Caco-2 (cell line): ENCODE measurements at places on chromosomes 11 and 22. TPM values are rescaled to one million over a fixed set of nuclear protein-coding genes. Genes with fewer than 3 reads are reported as not detected.

DNA sequence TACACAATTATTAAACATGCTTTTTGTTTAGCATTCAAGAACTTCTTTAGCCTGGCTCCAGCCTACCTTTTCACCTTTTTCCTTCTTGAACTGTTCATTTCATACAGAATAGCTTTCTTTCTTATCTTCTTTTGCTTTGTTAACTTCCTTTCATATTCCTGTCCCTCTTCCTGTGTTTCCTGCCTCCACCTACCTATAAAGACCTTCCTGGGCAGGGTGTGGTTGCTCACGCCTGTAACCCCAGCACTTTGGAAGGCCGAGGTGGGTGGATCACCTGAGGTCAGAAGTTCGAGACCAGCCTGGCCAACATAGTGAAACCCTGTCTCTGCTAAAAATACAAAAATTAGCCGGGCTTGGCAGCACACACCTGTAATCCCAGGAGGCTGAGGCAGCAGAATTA lies 22.9 kb downstream of the CAPRIN1 start:
- H3K36me3 ChIP-seq: peaks cover 3% of the 10 kb centered on the region
- no peak overlapping the region for H3K27ac ChIP-seq
- no peak overlapping the region for H3K4me3 ChIP-seq
- DNase-seq: no peak
- no peaks in the 10 kb centered on the region for H3K4me1 ChIP-seq

- H3K27me3 ChIP-seq: no peaks in the 10 kb centered on the region
- DNase-seq: no peak
- H3K36me3 ChIP-seq: no peaks in the 10 kb centered on the region
- H3K4me1 ChIP-seq: no peaks in the 10 kb centered on the region
- no peak overlapping the region for H3K4me3 ChIP-seq
- no peak overlapping the region for H3K27ac ChIP-seq
Observed at GRCh38 chr11:128482512-128483191, 104.7 kb downstream of the ETS1 start.

DNA sequence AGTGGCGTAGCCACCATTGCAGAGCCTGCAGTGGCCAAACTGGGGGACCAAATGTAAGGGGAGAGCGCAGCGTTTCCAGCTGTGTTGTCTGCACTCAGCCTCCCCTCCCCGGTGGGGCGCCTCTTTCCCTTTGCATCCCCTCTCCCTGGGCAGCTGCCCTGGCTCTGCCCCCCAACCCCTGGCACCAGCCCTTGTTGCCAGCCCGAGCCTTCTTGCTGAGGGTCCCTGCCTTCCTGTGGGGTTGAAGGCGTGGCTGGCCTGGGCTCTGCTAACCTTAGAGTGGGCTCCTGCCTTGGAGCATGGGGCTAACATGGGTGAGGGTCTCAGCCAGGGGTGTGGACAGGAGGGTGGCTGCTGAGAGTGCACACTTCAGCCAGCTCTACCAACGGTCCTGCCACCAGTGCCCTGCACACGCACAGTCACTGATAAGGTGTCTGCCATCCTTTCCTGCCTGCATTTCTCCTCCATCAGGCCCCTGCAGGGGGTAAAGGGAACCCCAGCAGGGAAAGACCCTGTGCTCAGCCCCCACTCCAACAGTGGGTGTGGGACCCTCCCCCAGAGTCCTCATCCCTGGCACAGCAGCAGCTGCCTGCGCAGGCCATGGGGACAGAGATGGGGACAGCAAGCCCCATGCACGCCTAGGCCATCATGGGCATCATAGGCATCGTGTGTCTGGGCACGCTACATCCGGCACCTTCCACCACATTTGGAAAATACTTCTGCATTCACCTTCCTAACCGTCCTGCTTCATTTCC lies 43.5 kb downstream of the CERK start:
- H3K27ac ChIP-seq: no peak overlapping the region
- H3K36me3 ChIP-seq: peaks cover 2% of the 10 kb centered on the region
- no peak for DNase-seq
- no peak overlapping the region for H3K4me3 ChIP-seq

DNA sequence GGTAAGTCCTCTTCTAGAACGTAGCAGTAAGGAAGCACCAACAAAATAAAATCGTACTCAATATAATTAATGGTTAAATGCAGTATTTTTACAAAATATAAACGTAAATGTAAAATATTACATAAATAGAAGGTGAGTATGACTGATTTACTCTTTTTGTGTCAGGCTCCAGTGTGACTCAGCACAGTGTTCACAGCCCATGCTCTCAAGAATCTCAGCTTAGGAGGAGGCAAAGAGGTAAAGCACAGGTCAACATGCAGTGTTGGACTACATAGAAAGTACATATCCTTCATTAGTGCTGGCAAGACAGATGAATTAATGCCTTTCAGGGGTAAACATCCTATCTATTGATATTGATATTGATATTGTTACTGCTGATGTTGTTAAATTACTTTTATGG lies 2050.6 kb upstream of the RAG2 start:
- no peak overlapping the region for H3K4me3 ChIP-seq
- DNase-seq: no peak
- no peaks in the 10 kb centered on the region for H3K27me3 ChIP-seq
- no peak overlapping the region for H3K27ac ChIP-seq
- no peaks in the 10 kb centered on the region for H3K36me3 ChIP-seq
- no peaks in the 10 kb centered on the region for H3K4me1 ChIP-seq

GRCh38 chr11:122355968-122356367 lies 240.0 kb upstream of the BLID start:
- no peaks in the 10 kb centered on the region for H3K4me1 ChIP-seq
- no peak overlapping the region for H3K27ac ChIP-seq
- H3K4me3 ChIP-seq: no peak overlapping the region
- no peaks in the 10 kb centered on the region for H3K36me3 ChIP-seq

GRCh38 chr11:115214644-115215234 lies 289.5 kb downstream of the CADM1 start:
- no peak for DNase-seq
- no peak overlapping the region for H3K27ac ChIP-seq
- H3K4me1 ChIP-seq: no peaks in the 10 kb centered on the region
- H3K27me3 ChIP-seq: no peaks in the 10 kb centered on the region
- no peaks in the 10 kb centered on the region; the same call in 1 of the 2 replicates for H3K36me3 ChIP-seq

DNA sequence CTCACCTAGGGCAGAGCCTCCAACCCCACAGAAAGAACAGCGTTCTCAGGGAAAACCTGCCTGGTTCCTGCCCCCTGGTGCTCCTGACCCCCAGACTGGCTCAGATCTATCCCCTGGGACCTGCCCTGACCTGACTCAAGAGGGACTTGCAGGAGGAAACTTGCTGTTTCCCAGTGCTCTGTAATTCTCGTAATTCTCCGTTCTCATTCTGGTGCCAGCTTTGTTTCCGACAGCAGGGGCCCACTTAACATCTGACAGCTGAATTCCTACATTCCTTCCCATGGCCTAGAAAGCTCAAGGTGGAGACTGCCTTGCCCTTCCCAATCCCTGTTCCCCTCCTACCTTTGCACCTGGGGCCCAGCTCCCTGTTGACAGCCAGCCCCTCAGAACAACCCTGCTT lies 12.5 kb upstream of the CSF2RB start:
- no peaks in the 10 kb centered on the region for H3K4me1 ChIP-seq
- no peaks in the 10 kb centered on the region for H3K36me3 ChIP-seq
- no peak overlapping the region for H3K27ac ChIP-seq
- no peak overlapping the region for H3K4me3 ChIP-seq
- H3K27me3 ChIP-seq: no peaks in the 10 kb centered on the region

DNA sequence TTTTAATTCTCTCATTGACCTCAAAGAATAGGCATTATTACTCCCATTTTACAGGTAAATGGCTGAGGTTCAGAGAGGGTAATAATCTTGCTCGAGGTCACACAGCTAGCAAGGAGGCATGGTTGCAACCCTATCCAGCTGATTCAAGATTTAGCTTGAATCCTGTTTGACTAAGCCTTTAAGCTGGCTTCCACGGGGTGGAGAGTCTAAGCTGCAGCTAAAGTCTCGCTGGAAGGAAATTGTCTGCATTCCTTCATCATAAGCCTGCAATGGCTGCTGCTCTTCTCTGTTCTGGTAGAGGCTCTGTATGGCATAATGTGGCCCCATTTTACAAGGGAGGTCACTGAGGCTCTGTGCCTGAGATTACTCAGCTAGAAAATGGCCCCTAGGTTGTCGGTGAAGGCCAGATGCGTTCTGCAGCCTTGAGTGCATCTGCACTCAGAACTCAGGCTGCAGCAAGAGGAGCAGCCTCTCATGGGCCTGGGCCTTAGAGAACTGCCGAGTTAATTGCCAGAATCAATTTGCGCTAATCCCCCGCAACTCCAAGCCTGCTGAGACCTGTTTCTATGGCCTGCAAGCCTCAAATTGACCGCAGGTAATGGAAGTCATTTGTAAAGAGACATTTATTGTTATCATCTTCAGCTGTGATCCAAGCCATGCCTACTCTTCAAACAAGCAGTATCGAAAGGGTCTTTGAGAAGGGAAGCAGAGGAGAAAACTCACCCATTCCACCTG lies 44.1 kb upstream of the SEZ6L start:
- no peak for DNase-seq
- no peaks in the 10 kb centered on the region for H3K36me3 ChIP-seq
- H3K27me3 ChIP-seq: no peaks in the 10 kb centered on the region

- H3K27me3 ChIP-seq: no peaks in the 10 kb centered on the region
- H3K36me3 ChIP-seq: no peaks in the 10 kb centered on the region
- H3K4me1 ChIP-seq: no peaks in the 10 kb centered on the region
- no peak overlapping the region for H3K4me3 ChIP-seq
- no peak overlapping the region for H3K27ac ChIP-seq
Observed at GRCh38 chr22:39185601-39186012, 33.1 kb upstream of the CBX7 start.

- H3K27ac ChIP-seq: no peak overlapping the region
- no peaks in the 10 kb centered on the region; the same call in none of the 2 replicates for H3K27me3 ChIP-seq
- DNase-seq: no peak
- no peak overlapping the region for H3K4me3 ChIP-seq
- no peaks in the 10 kb centered on the region for H3K4me1 ChIP-seq
Observed at GRCh38 chr11:61049859-61050258, 52.4 kb upstream of the CD5 start.

- no peak within 1 kb of the TSS for H3K27ac ChIP-seq
- H3K4me3 ChIP-seq: no peak within 1 kb of the TSS
- H3K27me3 ChIP-seq: no peaks in the 10 kb centered on the region
- H3K4me1 ChIP-seq: no peaks in the 10 kb centered on the region
Observed at GRCh38 chr11:64971421-64972233, at the start of gene MAJIN. Gene MAJIN (minus strand): TSS chr11:64972108. CDS start chr11:64959405, 12,703 bp downstream.

DNA sequence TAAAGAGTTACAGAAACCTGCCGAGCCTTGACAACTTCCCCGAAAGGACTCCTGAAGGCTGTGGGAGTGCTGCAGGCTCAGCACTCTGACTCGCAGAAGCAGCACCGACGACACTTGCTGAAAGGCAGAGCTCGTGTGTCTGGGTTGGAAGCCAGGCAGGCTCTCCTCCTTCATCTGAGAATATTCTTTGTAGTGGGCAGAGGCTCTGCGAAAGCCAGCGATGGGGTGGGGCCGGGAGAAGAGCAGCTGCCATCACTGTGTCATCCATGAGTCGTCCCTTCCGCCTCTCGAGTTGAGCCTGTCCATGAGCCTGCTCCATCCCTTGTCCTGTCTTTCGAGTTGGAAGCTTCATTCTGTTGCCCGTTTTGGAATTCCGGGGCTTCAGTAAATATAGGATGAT lies 11.9 kb downstream of the GLB1L2 start:
- no peaks in the 10 kb centered on the region for H3K27me3 ChIP-seq
- no peaks in the 10 kb centered on the region for H3K36me3 ChIP-seq
- H3K4me1 ChIP-seq: peaks cover 5% of the 10 kb centered on the region; the same call in 1 of the 2 replicates
- H3K4me3 ChIP-seq: no peak overlapping the region

DNA sequence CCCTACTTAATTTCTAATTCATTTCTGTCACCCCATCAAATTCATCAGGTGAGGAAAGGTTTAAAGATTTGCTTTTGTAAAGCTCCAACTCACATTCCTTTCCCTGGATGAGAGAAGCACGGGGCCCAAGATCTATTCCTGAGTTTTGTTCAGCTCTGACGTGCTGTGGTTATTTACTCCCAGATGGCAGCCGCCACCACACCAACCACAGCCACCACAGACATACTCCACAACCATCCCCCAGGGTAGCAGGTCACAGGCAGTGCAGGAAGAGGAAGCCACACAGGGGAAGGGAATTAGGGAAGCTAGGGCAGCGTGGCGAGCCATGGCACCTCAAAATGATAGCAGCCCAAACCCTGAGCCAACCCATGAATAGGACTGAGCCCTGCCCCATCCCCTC lies 63.5 kb upstream of the CSNK2A3 start:
- H3K36me3 ChIP-seq: no peaks in the 10 kb centered on the region
- DNase-seq: no peak
- peaks cover 2% of the 10 kb centered on the region for H3K27me3 ChIP-seq
- no peak overlapping the region for H3K27ac ChIP-seq
- H3K4me1 ChIP-seq: no peaks in the 10 kb centered on the region

- no peak overlapping the region for H3K4me3 ChIP-seq
- H3K27me3 ChIP-seq: no peaks in the 10 kb centered on the region
- no peaks in the 10 kb centered on the region for H3K36me3 ChIP-seq
- no peaks in the 10 kb centered on the region for H3K4me1 ChIP-seq
- no peak overlapping the region for H3K27ac ChIP-seq
Observed at GRCh38 chr11:1073261-1073724, 1.4 kb upstream of the MUC2 start.

GRCh38 chr11:78377625-78378418 lies 39.8 kb downstream of the GAB2 start:
- H3K36me3 ChIP-seq: no peaks in the 10 kb centered on the region
- DNase-seq: peak; percentile 79
- H3K4me3 ChIP-seq: peak overlapping the region; percentile 1; the same call in 1 of the 2 replicates

DNA sequence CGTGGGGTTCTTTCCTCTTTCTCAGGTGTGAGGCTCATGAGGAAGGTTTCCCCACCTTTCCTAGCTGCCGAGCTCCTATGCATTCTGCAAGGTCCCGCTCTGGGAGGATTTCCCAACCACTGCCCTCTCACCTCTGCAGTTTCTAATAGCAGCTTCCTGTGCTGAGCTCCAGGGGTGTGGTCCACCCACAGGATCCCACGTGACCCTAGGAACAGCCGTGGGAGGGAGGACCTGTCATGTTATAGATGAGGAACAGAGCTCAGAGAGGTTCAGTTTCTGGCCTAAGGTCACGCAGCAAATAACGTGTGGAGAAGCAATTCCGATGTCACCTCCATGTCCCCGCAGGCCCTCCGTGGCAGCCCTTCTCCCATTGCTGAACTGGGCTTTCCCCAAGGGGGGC lies 38.5 kb downstream of the FLRT1 start:
- no peak for DNase-seq
- H3K27me3 ChIP-seq: no peaks in the 10 kb centered on the region
- H3K36me3 ChIP-seq: no peaks in the 10 kb centered on the region; the same call in 1 of the 2 replicates
- no peak overlapping the region for H3K27ac ChIP-seq

GRCh38 chr11:108388576-108388975 lies 78.8 kb downstream of the C11orf65 start:
- no peak for DNase-seq
- no peaks in the 10 kb centered on the region for H3K36me3 ChIP-seq
- no peaks in the 10 kb centered on the region for H3K27me3 ChIP-seq
- H3K4me1 ChIP-seq: no peaks in the 10 kb centered on the region
- H3K27ac ChIP-seq: no peak overlapping the region
- H3K4me3 ChIP-seq: no peak overlapping the region

DYNC2H1 gene
- 5.9 and 6.5 TPM in 2 replicates for total RNA-seq

TSPAN18 gene
- total RNA-seq: 5.9 and 7.4 TPM in 2 replicates

RNF26 gene
- total RNA-seq: 85.8 and 92.7 TPM in 2 replicates

NXPE2 gene
- total RNA-seq: not detected in 2 replicates

RAPSN gene
- total RNA-seq: 0.93 and 2.0 TPM in 2 replicates

OR8D4 gene
- total RNA-seq: not detected in 2 replicates

IRAG1 gene
- 0.35 and 0.64 TPM in 2 replicates for total RNA-seq

MPZL2 gene
- 69.9 and 80.2 TPM in 2 replicates for total RNA-seq

OR52I1 gene
- not detected in 2 replicates for total RNA-seq

OR8D1 gene
- not detected in 2 replicates for total RNA-seq
